ENCODE measurements at places on chromosomes 3 and 15.
A peak's percentile ranks its signal among the peaks of the same experiment; 100 is the strongest.

DNA sequence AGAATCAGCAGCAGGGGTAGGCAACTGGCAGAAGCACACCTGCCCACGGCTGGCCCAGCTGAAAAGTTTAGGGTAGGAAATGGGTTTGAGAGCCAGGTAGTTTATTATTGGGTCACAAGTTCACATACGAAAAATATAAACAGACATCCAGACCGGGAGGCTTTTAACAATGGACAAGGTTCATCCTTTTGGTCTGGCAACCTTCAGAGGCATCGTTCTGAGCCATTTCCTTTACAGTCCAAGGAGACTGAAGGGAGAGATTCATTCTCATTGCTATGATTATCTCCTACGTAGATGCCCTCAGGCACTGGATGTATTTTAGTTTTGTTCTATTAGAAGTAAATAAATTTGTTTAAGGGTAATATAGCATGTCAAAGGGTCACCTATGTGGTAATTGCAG, 248.0 kb upstream of the THBS1 start:
- DNase-seq = no peak

DNA sequence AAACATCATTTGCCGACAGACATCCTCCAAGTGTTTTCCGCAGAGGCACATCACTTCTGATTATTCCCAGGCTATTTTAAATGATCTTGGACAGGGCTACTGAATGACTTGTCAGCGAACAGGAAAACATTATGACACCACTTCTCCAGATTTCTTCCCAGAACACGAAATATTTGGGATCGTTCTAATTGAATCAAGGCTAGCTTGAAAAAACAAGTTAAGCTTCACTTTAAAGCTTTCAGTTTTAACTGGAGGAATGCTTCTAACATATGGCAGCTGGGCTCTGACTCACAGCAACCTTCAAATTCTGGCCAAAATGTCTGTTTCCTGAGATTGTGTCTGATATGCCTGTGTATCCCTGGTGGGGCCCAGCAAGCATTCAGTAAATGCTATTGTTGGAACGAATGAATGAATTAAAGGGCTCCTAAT, 127.0 kb upstream of the ICE2 start:
- no peak for DNase-seq

DNA sequence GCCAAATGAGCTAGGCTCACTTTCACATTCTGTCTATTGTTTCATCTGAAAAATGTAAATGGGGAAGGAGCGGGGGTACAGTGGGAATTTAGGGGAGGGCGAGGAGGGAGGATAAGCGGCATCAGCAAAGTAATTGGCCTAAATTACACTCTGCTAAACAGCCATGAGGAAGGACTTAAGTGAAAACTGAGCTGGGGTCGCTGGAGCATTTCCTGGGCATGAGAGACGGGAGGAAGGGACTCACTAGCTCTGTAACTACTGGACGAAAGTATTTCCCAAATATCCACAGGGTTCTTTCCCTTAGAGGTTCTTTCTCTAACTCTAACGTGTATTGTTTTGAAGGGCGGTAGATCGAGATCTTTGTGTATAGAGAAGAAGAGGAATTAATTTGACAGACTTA, 418.0 kb downstream of the SOX2 start:
- DNase-seq = no peak

- DNase-seq = peak; percentile 56
These were observed 125.1 kb downstream of the TIGIT start for GRCh38 chr3:114418724-114419543.

- no peak for DNase-seq
These were observed 427.5 kb downstream of the PDCD6IP start for GRCh38 chr3:34225821-34226366.

- no peak for DNase-seq
These were observed 32.9 kb upstream of the ETV5 start for GRCh38 chr3:186141790-186142189.

DNA sequence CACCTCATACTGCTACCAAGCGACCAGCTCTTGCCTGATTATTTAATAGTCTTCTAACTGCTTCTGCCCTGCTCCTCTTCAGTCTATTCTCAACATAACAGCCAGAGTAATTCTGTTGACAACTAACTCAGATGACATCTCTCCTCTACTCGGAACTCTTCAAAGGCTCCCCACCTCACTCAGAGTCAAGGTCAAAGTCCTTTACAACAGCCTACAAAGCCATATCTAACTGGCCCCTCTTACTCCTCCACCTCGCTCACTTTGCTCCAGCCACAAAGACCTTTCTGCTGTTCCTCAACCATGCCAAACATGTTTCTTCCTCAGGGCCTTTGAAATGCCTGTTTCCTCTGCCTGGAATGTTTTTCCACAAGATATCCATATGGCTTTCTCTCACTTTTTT, 43.6 kb downstream of the PIK3R4 start:
- no peak for DNase-seq

GRCh38 chr15:44529864-44530604, 6.9 kb upstream of the EIF3J start:
- no peak for DNase-seq

DNA sequence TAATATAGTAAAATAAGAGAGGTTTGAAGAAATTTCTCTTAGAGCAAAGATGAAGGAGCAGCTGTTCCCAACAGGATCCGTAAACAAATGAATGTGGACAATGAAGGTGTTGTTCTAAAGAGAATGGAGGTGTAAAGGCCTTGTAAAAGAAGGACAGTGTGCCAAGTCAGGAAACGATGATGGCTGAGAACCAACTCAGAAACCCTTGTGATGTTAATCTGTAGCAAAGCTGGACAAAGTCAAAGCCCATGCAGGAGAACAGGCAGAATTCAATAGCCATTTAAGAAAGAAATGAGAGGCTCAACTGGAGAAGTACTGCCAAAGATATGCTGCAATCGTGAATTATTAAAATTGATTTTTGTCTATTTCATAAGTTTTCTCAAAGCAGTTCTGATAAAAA, 192.2 kb downstream of the MBNL1 start:
- DNase-seq = no peak

GRCh38 chr3:162764051-162764807, 1267.6 kb downstream of the OTOL1 start:
- DNase-seq = no peak

DNA sequence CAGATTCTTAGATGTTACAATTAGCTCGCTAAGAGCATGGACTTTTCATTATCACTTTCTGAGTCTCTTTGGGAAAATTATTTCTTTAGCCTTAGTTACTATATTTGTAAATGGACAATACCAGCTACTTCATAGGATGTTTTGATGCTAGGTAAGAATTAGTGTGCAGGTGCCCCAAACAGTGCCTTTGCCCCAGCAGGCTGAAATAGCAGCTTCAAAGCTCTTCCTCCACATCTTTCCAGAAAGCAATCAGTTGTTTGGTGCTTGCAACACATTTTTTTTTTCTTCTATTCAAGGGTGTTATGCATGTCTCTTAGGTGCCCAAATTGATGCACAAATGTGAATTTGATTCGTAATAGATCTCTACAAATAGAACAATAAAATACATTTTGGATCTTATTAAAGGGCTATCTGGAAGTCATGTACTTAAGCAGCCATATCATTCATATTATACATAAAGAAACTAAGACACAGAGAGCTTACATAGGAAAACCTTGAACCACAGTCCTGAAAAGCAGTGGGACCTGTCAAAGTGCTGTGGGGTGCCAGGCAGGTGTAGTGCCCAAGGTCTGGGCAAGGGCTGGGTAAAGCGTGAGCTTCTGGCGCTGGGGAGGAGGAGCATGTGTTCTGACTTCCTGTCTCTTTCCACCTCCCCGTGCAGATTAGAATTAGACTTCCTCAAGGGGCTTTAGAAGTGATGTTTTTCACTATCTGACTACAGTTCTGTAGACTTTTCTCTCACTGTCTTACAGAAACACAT, 62.9 kb downstream of the FNDC3B start:
- peak; percentile 23 for DNase-seq

DNA sequence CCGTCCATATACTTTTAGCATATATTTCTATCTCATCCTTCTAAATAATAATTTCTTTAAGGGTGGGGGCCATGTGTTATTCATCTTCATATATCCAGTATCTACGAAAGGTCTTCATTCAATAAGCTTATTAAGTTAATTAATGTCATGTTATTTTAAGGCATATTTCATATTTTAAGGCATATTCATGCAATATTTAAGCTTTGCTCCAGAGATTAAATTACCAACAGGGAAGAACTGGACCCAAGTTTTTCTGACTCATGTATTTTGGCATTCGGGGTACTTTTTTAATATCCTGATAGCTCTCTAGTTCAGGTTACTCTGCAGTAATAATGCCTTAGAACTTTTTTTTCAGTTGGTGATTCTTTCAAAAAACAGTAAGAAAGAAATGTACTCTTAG, 27.4 kb downstream of the PHC3 start:
- no peak for DNase-seq

GRCh38 chr3:21991061-21991460, 240.1 kb upstream of the ZNF385D start:
- DNase-seq = no peak

DNA sequence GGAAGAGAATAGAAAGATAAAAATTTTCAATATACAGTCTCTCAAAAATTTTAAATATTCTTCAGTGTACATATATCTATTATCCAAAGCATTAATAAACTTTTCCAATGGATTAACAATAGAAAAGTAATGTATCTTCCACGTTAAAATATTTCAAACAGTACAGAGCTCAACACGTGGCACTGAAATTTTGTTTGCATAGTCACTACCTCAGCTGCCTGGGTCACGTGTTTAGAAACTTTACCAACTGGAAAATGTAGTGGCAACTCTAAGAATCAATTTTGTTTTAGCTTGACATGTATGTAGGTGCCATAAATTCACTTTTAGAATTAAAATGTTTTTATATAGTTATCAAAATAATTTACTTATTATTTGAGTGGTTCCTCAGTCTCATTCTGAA, 85.3 kb downstream of the CNTN3 start:
- DNase-seq = no peak

DNA sequence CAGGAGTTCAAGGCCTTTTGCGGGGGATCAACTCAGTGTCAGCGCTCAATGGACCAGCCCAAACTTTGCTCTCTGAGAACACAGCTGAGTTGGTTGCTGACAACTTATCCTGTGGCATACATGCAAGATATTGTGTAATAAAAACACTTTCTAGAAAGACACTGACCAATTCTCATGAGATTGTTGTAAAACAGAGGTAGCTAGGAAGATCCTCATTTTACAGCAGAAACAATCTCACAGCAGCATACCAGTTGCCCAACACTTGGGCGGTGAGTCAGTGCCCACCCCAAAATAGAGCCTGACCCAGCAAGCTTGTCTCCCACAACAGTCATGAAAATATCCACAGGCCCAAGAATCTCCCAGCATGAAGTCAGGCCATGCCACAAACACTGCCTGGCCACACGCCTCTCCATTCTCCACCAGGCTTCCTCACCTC, 18.2 kb downstream of the KLHL6 start:
- no peak for DNase-seq

GRCh38 chr3:153379516-153379915, 217.5 kb downstream of the RAP2B start:
- no peak for DNase-seq

DNA sequence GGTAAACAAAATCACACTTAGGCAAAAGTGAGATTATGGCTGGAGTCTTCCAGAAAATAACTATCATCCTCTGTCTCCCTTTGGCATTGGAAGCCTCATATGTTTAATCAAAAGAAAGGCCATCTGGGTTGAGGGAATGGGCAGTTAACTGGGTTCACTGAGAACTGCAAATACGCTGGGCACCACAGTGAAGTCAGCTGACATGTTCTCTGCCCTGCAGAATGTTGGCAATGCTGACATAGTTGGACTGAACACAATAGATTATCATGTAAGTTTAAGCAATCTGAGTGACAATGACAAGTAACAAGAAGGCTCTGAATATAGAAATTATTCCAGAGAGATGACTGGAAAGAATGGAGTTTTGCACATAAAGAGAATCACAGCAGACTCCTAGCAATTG, 43.8 kb upstream of the SLC25A26 start:
- no peak for DNase-seq

- DNase-seq = no peak
These were observed 31.1 kb upstream of the SETD2 start for GRCh38 chr3:47194994-47195393.

GRCh38 chr3:48776854-48777253, 59.8 kb upstream of the IP6K2 start:
- no peak for DNase-seq

DNA sequence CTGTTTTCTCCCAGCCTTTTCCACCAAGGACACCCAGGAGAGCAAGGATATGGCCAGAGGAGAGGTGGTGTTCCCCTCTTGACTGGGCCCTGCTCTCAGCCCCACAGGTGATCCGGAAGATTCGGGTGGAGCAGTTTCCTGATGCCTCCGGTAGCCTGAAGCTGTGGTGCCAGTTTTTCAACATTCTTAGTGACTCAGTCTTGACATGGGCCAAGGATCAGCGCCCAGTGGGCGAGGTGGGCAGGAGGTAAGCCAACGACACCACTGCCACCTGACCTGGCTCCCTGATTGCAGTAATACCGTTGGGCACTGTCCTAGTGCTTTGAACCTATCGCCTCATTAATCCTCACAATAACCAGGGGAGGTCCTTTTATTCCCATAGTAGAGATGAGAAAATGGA, 25.3 kb upstream of the SLC28A1 start:
- no peak for DNase-seq

DNA sequence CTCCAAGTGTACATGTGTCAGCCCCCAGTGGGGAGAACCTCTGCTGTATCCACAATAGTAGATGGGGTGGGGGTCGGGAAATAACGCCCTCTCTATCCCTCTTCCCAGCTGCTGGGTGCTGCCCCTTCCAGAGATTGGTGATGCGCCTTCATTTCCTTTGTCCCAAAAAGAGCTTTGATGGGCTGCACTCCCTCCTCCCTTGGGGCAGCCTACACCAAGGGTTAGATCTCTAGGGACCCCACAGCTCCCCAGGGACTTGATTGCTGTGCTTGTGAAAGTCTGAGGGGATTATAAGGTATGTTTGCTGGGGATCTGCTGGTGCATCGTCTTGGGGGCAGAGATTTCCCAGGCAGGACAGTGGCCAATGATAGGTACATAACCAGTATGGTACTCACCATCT, 105.3 kb downstream of the UNC13C start:
- no peak for DNase-seq

GRCh38 chr3:40602778-40603385, 78.1 kb downstream of the ZNF621 start:
- no peak for DNase-seq

- no peak for DNase-seq
These were observed 26.4 kb downstream of the TYRO3 start for GRCh38 chr15:41585127-41586047.

DNA sequence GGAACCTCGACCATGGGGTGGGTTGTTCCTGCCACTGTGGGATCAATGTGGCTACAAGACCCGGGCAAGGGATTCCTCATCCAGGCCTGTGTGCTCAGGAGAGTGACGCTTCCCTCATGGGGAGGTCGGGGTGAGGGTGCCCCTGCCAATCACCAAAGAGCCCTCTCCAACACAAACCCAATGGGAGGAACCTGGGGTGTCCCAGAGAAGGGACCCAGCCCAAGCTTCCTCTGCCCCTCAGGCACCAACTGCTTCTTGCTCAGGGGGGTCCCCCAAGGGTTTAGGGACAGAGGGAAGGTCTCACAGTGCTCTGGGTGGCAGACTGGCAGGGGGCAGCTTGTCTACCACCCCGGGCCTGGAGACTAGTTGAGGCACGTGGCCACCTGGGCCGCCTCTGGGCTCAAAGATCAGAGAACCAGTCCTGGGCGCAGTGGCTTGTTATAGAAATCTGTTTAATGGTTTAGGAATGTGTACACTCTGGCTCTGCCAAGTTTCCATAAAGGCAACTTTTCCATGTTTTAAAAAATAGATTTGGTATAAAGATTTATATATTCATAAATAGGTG, 26.6 kb downstream of the GP9 start:
- no peak for DNase-seq

All from SHP77 (cell line).